ENCODE measurements at places on chromosomes 6 and 20. TPM values are rescaled to one million over a fixed set of nuclear protein-coding genes. Genes with fewer than 3 reads are reported as not detected.

DNA sequence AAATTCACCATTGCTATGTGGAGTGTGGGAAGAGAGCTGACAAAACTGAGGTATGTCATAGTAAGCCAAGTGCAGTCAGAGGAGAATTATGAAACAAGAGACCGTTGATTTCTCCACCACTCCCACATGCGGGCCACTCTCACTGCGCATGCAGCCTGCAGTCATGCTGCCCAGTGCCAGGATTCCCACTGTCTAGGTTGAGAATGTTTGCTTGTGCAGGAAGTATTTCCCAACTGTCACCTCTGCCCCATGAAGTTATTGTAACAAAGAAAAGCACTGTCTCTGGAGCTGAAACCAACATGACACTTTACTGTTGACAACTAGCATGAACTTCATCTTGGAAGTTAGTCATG is 18.7 kb upstream of the SFT2D1 start:
- peaks cover 25% of the 10 kb centered on the region for H3K36me3 ChIP-seq
- H3K4me1 ChIP-seq: no peaks in the 10 kb centered on the region
- no peak overlapping the region for H3K4me3 ChIP-seq
- no peaks in the 10 kb centered on the region for H3K27me3 ChIP-seq
- no peak overlapping the region for H3K27ac ChIP-seq
- DNase-seq: no peak

DNA sequence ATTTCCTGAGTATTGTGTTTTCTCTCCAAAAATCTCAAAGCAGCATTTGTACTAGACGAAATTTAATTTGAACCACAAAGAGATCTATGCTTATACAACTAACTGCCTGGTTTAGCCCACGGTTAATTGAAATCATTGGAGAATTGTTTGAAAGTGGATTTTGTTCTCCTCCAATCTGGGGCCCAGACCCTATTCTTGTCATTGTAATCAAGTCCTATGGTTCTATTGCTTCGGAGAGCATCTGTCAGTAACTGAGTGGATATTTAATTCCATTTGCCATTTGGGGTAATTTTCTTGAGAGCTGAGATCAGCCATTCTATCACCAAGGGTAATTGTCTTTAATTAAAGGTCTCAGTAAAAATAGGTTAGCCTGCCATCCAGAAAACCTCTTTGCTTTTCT is 117.0 kb upstream of the KCNG1 start:
- no peak overlapping the region for H3K27ac ChIP-seq
- no peaks in the 10 kb centered on the region for H3K4me1 ChIP-seq
- H3K36me3 ChIP-seq: no peaks in the 10 kb centered on the region
- peaks cover 30% of the 10 kb centered on the region for H3K27me3 ChIP-seq

GRCh38 chr6:3696525-3697088 is 54.9 kb downstream of the PXDC1 start:
- H3K27me3 ChIP-seq: peaks cover 21% of the 10 kb centered on the region
- no peaks in the 10 kb centered on the region for H3K4me1 ChIP-seq
- no peak overlapping the region for H3K27ac ChIP-seq
- no peak for DNase-seq
- no peaks in the 10 kb centered on the region for H3K36me3 ChIP-seq

DNA sequence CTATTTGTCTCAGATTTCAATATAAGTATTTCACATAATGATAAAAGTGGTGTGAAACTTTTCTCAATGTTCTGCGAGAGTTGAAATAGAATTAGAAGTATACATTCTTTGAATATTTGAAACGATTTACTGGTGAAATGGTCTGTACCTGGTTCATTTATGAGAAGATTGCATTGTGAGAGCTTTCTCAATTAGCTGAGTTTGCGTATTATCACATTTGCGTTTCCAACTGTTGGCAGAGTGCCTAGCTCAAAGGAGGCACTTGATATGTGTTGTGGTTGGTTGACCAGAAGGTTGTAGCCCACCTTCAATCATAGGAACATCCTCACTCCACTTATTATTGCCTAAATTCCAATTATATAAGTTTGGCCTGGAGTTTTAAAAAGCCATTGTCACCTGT is 58.8 kb upstream of the EXOC2 start:
- DNase-seq: no peak
- peaks cover 6% of the 10 kb centered on the region for H3K27me3 ChIP-seq
- H3K4me3 ChIP-seq: no peak overlapping the region
- no peaks in the 10 kb centered on the region for H3K4me1 ChIP-seq
- H3K36me3 ChIP-seq: no peaks in the 10 kb centered on the region

GRCh38 chr6:75403563-75404080 is 90.0 kb downstream of the FILIP1 start:
- H3K4me1 ChIP-seq: no peaks in the 10 kb centered on the region
- DNase-seq: no peak
- no peaks in the 10 kb centered on the region for H3K27me3 ChIP-seq
- no peaks in the 10 kb centered on the region for H3K36me3 ChIP-seq
- H3K4me3 ChIP-seq: no peak overlapping the region
- H3K27ac ChIP-seq: no peak overlapping the region

GRCh38 chr6:110683241-110683640 is 132.0 kb downstream of the CDK19 start:
- no peak for DNase-seq
- no peaks in the 10 kb centered on the region for H3K4me1 ChIP-seq
- H3K27ac ChIP-seq: no peak overlapping the region
- H3K36me3 ChIP-seq: no peaks in the 10 kb centered on the region
- H3K27me3 ChIP-seq: no peaks in the 10 kb centered on the region

DNA sequence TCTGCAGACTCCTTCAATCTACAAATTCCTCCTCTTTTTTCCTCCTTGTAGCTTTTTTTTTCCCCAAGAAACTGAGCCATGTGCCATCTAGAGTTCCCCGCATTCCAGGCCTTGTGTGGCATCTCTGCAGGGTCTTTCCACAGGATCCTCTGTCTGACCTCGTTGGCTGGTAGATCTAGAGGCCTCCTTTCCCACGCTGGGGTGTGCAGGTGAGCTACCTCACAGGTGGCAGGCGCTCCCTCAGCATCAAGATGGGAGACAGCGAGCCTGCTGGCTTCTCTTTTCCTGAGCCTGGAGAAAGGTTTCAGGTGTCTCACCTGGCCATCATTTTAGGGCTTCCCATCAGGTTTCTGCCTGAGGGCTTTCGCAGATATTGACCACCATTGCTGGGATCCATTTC is 9.6 kb upstream of the NELFCD start:
- peaks cover 27% of the 10 kb centered on the region for H3K27me3 ChIP-seq
- no peak for DNase-seq
- H3K4me3 ChIP-seq: no peak overlapping the region
- no peaks in the 10 kb centered on the region for H3K4me1 ChIP-seq
- H3K27ac ChIP-seq: no peak overlapping the region

DNA sequence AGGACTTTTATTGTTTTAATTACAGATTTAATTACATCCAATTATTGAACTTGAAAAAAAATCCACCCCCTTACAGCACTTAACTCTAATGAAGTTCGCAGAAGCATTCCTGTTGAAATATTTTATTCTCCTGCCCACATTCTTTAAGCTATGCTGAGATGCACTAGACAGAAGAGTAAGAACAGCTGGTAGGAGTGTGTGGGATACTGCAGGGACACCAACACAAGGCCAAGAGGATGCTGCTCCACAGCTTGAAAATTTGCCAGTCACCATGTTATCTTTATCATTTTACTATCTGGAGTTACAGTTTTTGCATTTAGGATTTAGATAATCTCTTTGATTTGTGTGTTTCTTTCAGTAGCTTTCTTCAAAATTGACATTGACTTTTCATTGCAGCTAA is 180.7 kb downstream of the EPHA7 start:
- H3K27me3 ChIP-seq: no peaks in the 10 kb centered on the region
- no peak for DNase-seq
- no peak overlapping the region for H3K27ac ChIP-seq
- no peaks in the 10 kb centered on the region for H3K4me1 ChIP-seq

- DNase-seq: no peak
- no peaks in the 10 kb centered on the region for H3K36me3 ChIP-seq
- no peak overlapping the region for H3K4me3 ChIP-seq
- no peak overlapping the region for H3K27ac ChIP-seq
- no peaks in the 10 kb centered on the region for H3K27me3 ChIP-seq
Observed at GRCh38 chr20:17233626-17234025, 6.8 kb downstream of the PCSK2 start.

DNA sequence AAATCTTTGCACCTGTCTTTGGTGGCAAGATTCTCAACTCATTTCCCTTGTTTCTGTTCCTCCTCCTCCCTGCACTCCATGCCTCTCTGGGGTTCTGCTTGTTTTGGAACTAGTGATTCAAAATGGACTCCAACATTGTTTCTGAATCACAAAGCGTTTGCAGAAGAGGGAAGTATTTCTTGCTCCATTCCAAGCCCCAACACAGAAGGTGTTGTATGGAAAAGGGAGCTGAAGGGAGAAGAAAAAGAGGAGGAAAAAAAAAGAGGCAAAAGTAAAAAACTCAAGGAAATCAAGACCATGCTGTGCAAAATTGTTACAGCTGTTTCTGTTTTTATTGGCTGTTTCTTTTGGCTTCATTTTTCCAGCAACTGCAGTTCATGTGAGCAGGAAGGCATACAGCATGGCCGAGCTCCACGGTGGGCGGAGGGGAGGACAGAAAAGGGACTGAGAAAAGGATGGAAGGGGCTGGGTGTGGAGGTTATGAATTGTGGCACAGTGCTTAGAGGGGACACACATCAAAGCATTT is 66.9 kb upstream of the PRL start:
- no peak overlapping the region for H3K4me3 ChIP-seq
- H3K27me3 ChIP-seq: no peaks in the 10 kb centered on the region
- H3K4me1 ChIP-seq: no peaks in the 10 kb centered on the region
- H3K36me3 ChIP-seq: no peaks in the 10 kb centered on the region
- H3K27ac ChIP-seq: no peak overlapping the region

DNA sequence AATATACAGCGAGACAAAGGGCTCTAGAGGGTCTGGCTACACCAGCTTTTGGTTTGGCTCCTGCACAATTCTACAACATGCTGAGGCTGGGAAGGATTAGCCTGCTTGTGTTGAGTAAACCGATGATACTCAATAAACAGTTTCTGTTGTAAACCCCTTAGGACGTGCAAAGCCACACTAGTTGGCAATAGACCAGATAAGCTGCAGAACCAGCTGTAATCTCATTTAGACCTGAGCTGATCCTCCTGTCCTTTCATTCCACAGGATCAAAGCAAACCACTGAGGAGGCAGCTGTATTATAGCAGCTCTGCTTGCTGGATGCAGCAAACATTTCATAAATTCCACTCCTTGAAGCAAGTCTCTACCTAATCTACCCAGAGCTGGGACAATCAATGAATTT is 79.7 kb downstream of the MMS22L start:
- no peak overlapping the region for H3K4me3 ChIP-seq
- DNase-seq: peak; percentile 3
- H3K27ac ChIP-seq: no peak overlapping the region

GRCh38 chr20:1567392-1568162 is 10.1 kb upstream of the SIRPD start:
- H3K4me1 ChIP-seq: no peaks in the 10 kb centered on the region
- peaks cover 15% of the 10 kb centered on the region for H3K27me3 ChIP-seq
- no peak overlapping the region for H3K4me3 ChIP-seq
- no peaks in the 10 kb centered on the region for H3K36me3 ChIP-seq
- no peak overlapping the region for H3K27ac ChIP-seq
- DNase-seq: no peak

DNA sequence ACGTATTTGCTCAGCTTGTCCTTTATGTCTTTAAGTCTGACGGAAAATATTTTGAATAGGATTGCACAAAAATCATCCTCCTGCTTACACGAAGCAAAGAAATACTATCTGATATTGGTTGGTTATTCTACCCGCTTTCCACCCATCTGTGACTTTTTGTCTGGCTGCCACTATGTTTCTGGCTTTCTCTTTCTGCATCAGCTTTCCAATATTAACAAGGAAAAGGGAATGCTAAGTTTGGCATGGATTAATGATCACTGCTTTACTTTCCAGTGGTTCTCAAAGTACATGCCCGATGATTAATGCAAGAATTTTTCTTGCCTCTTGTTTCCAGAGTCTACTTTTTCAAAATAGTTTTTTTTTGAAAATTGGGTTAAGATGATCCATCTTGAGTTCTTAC is 57.0 kb downstream of the RNF144B start:
- no peak for DNase-seq
- no peaks in the 10 kb centered on the region for H3K27me3 ChIP-seq
- no peaks in the 10 kb centered on the region for H3K36me3 ChIP-seq
- no peaks in the 10 kb centered on the region for H3K4me1 ChIP-seq
- H3K27ac ChIP-seq: no peak overlapping the region
- no peak overlapping the region for H3K4me3 ChIP-seq

DNA sequence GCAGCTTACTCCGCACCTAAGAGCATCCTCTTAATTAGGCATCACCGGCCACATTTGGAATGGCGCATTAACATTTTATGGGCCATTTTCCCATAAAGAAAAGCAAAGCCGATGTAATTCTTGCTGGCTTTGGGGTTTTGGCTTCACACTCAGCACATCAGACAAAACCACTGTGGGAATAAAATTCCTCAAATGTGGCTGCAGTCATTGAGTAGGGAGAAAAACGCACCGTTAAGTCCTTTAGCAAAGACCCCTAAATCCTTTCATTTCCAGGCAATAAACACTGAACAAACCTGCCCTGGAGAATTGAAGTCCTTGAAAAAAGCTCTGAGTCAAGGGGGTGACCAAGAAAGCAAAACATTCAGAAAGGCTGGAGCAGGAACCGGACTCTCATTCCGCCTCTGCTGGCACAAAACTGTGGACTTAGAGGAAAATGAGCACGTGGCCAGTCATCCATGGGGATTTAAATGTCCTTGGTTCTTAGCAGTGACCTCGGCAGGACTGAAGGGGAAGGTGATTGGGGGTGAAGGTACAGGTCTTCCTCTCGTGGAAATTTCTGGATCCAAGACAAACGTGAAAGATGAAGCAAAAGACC is 102.9 kb downstream of the CDH4 start:
- H3K27me3 ChIP-seq: peaks cover 47% of the 10 kb centered on the region
- H3K4me1 ChIP-seq: no peaks in the 10 kb centered on the region
- H3K27ac ChIP-seq: no peak overlapping the region
- no peaks in the 10 kb centered on the region for H3K36me3 ChIP-seq
- no peak for DNase-seq

DNA sequence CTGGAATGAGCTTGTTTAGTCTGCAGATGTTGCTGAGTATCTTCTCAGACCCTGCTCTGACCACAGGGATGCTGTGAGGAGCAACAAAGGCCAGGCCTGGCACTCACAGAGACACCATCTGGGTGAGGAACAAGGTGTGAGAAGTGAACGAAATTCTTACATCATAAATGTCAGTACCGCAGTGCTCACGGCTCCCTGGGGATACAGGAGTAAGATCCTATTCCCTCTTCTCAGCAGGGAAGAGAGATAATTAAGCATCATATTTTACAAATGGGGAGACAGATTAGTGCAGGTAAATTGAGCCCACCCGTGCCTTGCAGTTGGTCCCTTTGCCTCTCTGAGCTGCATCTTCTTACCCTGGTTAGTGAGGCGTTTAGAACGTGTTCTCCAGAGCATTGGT is 106.2 kb downstream of the DTD1 start:
- no peaks in the 10 kb centered on the region for H3K27me3 ChIP-seq
- no peaks in the 10 kb centered on the region for H3K4me1 ChIP-seq
- no peak overlapping the region for H3K27ac ChIP-seq
- H3K4me3 ChIP-seq: no peak overlapping the region

The PPIL6 gene
- 0.47 TPM for total RNA-seq

The DYNLT2 gene
- total RNA-seq: 3.7 TPM

The IBTK gene
- total RNA-seq: 22.9 TPM

The C20orf141 gene
- total RNA-seq: not detected

The OR12D3 gene
- total RNA-seq: not detected

The PTGIS gene
- 0.16 TPM for total RNA-seq
